ENCODE measurements at places on chromosomes 3 and 15.

GRCh38 chr3:185717121-185717520, 107.7 kb downstream of the IGF2BP2 start:
- no peak for DNase-seq

GRCh38 chr3:130433306-130433705, 83.7 kb upstream of the COL6A6 start:
- DNase-seq, result no peak

- DNase-seq, result no peak
These were observed 80.2 kb downstream of the MEF2A start for GRCh38 chr15:99645951-99646350.

DNA sequence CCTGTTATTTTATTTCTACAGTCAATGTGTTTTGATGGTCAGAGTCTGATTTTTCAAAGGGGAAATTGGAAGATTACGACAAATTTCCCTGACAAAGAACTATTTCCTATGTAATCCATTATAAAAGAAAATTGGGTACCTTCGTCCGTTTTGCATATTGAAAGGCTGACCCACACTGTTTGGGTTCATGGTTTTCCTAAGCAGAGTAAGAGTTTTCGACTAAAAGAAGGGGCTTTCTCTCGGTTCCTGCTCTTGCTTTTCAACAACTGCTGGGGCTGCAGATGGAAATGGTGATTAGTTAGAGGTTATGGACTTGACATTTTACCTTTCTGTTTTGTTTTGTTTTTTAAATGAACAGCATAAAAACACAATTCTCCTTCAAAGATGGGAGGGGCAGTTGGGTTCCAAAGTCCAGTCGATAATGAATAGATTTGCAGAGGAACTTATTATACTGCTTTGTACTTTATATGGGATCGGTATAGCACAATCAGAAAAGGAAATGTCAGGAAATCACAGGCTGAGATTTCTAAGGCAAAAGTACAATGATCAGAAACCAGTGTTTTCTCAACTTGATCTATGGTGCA, 978 bp downstream of the KCNMB2 start:
- DNase-seq, result no peak

DNA sequence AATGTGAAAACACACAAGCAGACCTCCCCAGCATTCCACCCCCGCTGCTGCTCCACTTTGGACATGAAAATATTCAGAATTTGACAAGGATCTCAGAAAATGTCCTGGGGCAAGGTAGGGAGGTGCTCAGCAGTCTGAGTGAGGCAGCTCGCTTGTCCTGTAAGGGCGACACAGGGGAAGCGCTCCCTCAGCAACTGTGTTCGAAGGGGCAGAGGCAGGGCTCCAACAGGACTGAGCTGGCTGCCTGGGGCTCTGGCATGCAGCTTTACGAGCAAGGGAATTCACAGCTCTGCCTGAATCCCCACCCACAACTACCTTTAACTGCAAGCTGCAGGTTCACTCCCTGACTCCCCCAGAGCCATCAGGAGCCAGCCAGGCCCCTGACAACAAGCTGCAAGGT, 287.0 kb upstream of the LYSMD4 start:
- no peak for DNase-seq

Data from NCI-H2029 treated with DMSO at 0.1 percent for 48 hours (cell line).